ENCODE measurements at places on chromosomes 5 and 9. TPM values are rescaled to one million over a fixed set of nuclear protein-coding genes. Genes with fewer than 3 reads are reported as not detected.

The ACOT12 gene
- polyA plus RNA-seq, result not detected

The NAIF1 gene
- polyA plus RNA-seq, result 4.8 TPM

The FOXD4L6 gene
- polyA plus RNA-seq, result not detected

The OLFML2A gene
- polyA plus RNA-seq, result 1.7 TPM

The SLC45A2 gene
- polyA plus RNA-seq, result not detected

The RASEF gene
- 1.3 TPM for polyA plus RNA-seq

The GSN gene
- 1,519 TPM for polyA plus RNA-seq

Measured in adipose tissue (tissue), 3 donors.